ENCODE measurements at places on chromosomes 4 and X.

DNA sequence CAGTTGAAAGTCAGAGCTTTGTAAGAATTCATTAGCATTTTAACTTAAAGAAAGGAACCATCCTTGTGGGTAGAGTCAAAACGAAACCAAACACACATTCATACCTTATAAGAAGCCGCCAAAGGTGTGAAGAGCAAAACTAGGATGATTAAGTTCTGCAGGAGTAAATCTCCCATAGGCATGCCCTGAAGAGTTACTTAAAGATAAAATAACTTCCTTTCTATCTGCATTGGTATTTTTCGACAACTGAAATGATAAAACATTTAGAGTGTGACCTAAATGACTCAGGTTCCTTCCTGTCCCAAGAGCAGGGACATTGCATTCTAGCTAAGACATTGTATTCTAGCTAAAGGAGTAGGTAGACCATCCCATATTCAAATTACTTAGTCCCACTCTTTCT, 75.3 kb downstream of the BCOR start:
- DNase-seq: no peak

DNA sequence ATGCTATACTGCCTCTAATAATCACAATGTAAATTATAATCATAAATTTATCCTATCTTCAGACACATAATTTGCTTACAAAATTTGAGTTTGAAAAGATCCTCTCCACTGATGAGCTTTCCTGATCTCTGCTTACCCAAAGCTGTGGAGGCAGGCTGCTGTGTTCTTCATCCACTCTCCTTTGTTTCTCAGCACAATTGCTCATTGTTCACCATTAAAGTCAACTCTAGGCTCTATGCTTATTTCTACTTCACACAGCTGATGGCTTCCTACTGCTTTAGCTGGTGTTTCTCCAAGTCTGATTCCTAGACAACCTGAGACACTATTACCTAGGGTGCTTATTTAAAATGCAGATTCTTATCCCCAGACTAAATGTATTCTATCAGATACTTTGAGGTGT, 319.7 kb downstream of the PCDH18 start:
- no peak for DNase-seq

DNA sequence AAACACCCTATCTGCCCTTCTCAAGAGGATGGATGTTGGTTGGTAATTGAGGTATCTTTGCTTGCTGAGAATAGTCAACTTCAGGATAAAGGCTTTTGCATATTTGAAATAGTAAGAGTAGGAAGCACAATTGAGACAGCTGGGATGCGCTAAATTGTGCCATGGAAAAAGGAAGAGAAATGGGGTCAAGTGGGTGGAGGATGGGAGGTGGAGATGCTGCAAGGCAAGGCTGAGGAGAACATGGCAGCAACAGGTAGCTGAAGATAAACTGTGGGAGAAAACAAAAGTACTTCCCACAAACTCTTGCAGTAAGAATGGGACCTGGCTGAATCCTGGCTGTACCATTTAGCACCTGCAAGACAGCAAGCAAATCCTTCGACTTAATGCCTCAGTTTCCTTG, 13.9 kb upstream of the CDS1 start:
- DNase-seq: no peak

DNA sequence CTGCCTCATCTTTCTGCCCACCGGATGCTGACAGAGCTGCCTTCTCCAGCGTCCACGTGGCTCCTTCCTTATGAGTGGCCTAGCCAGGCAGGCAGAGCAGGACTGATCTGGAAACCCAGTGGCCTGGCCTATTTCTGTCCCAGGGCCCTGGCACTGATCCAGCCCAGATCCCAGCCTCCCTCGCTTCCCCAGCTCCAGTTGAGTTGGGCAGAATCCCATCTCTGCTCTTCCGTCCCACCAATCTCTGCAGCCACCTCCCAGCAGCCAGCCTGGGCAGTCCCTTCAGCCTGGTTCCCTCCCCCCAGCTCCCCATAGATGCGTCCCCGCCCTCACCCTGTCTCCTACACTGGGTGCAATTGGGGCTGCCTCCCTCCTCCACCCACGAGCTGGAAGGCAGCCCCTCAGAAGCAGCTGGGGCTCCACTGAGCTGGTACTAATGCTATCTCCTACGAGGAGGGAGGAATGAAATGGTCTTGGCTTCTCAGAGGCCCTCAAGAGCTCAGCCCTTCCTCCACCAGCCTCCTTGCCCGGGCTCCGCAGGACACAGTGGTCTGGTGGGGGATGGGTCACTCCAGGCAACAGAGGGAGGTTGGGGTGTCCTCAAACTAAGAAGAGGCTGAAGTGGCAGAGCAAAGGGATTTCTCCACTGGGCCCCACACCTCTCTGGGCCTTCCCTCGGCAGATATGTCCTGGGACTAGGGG, 94.2 kb downstream of the PJA1 start:
- no peak for DNase-seq

GRCh38 chr4:122806981-122807679, 19.5 kb upstream of the FGF2 start:
- no peak for DNase-seq

- DNase-seq: no peak
These were observed 34.2 kb upstream of the LRAT start for GRCh38 chr4:154709550-154709949.

DNA sequence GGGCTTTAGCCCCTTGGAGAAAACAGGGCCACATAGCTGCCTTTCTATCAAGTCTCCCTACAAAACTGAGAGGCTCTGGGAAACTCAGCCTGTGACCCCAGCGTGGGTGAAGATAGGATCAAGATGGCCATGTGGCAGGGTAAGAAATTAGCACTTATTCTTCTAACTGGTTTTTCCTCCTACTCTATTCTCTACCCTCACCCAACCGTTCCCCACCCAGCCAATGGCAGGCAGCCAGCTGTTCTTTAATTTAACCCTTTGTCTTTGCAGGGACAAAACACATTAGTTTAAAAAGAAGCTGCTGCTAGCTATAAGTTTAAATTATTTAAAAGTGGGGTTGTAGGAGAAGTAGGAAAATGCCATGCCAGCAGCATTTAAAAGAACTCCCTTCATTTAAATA, 2.8 kb downstream of the CLCN5 start:
- DNase-seq: no peak

GRCh38 chrX:97843200-97843811, 959.6 kb downstream of the RPA4 start:
- no peak for DNase-seq

GRCh38 chr4:4780729-4781244, 78.7 kb upstream of the MSX1 start:
- no peak for DNase-seq

GRCh38 chr4:118280501-118281218, 72.1 kb downstream of the PRSS12 start:
- DNase-seq: no peak

GRCh38 chr4:10613926-10614478, 70.6 kb downstream of the CLNK start:
- DNase-seq: no peak

- DNase-seq: no peak
These were observed 4.6 kb downstream of the SUV39H1 start for GRCh38 chrX:48700951-48701653.

- no peak for DNase-seq
These were observed 321.0 kb upstream of the GRIA3 start for GRCh38 chrX:122863067-122863466.

- DNase-seq: peak; percentile 54
These were observed 19.3 kb downstream of the NOA1 start for GRCh38 chr4:56958111-56958517.

GRCh38 chrX:9279234-9279544, 185.7 kb upstream of the TBL1X start:
- DNase-seq: no peak

DNA sequence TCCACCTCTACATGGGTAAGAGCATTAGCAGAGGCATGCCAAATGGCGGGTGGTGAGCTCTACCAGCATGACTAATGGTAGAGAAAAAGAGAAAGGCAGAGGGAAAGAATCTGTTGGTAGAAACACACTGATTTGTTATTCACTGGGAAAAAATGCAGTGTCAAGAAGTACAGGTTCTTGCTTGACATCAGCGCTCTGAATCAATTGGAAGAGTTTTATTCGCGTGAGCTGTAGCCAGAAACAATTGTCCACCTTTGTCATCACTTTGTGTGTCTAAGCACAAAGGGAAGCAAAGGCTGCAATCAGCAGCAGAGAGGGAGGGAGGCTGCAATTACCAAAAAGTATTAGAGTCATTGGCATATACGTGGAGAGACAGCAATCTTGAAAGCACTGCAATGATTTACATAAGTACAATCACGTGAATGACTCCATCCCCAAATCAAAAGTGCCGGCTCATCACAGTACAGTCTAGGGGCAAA, 67.7 kb upstream of the HS3ST1 start:
- no peak for DNase-seq

DNA sequence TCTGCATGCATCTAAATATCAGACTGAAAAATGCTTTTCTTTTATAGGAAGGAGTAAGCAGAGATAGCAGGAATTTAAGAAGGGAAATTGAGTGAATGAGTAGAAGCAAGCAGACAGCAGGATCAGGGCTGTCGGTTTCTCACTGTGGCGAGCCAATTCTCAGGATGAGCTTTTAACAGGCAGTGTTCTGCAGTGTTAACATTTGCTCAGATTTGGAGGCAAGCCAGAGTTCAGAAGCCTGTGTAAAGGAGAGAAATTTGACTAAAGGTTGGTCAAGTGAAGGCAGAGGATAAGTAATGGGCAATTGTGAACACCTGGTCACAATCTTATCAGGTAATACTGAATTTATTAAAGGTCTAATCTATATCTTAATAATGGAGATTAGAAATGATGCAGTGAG, 133.3 kb upstream of the MAGEB16 start:
- no peak for DNase-seq

GRCh38 chr4:37601531-37601930, 84.6 kb downstream of the RELL1 start:
- DNase-seq: no peak

DNA sequence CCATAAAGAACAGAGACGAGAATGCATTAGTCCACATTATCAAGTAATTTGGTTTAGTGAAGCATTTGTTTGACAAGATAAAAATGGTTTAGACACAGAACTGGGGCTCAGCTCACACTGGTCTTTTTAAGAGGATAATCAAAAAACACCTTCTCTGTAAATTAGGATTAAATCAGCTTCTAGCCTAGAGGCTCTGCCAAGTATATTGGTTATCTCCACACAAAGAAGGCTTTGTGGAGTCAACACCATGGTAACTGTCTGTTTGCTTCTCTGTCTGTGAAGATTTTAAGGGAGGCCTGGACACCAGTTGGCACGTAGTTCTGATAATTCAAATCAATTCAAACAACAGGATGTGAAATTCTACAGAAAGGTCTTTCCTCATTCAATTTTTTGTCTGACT, 687.0 kb downstream of the DMD start:
- DNase-seq: no peak

GRCh38 chrX:50442426-50443116, 28.1 kb downstream of the DGKK start:
- DNase-seq: no peak

DNA sequence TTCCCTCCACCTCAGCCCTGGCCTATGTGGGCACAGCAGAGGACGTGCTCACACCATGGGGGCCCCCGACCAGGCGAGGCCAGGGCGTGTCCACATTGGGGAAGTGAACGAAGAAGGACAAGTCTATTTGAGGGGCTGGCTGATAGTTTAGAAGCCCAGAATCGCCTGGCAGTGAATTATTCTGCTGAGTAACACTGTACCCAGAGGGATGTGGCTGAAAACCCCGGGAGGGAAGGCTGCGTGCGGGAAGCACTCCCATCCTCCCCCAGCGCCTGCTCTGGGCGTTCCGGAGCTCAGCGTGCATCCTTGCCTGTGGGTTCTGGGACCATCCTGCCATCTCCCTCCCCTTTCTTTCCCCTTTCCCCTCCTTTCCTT, 66.6 kb downstream of the TRMT44 start:
- DNase-seq: no peak

GRCh38 chrX:1528186-1528883, 8.7 kb downstream of the P2RY8 start:
- no peak for DNase-seq

GRCh38 chrX:19758539-19758938, 128.9 kb downstream of the SH3KBP1 start:
- DNase-seq: no peak

GRCh38 chr4:4914965-4915845, 55.7 kb downstream of the MSX1 start:
- no peak for DNase-seq

- no peak for DNase-seq
These were observed 89.7 kb upstream of the TFDP3 start for GRCh38 chrX:133307637-133308498.

DNA sequence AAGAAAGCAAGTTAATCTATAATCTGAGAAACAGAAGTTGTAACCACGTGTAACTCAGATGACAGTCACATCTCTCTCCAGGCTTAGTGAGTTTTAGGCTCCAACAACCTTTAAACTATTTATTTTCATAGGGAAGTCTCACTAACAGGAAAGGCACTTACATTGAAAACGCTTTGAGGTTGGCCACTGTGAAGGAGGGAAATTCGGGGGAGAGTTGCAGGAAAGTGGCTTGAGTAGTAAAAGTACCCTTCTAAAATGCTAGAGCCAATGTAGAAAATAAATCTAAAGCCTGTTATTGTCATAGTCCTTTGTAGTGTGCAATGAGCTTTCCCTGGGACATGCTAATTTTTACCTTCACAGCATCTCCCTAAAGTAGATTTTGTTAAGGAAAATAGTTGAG, 995 bp upstream of the NFXL1 start:
- DNase-seq: no peak

- no peak for DNase-seq
These were observed 109.0 kb downstream of the SHROOM4 start for GRCh38 chrX:50705042-50705441.

Data from right kidney (tissue), 9 donors.